RKO (cell line): ENCODE measurements at places on chromosomes 5 and 9.
A peak's percentile ranks its signal among the peaks of the same experiment; 100 is the strongest.

GRCh38 chr9:1658661-1659362, 356.3 kb upstream of the SMARCA2 start:
- no peak for DNase-seq

- peak; percentile 42 for DNase-seq
These were observed 248.6 kb upstream of the ANKRD55 start for GRCh38 chr5:56481428-56482357.

- no peak for DNase-seq
These were observed 16.6 kb upstream of the FBP2 start for GRCh38 chr9:94610181-94610606.

GRCh38 chr9:134611046-134611445, 30.6 kb upstream of the COL5A1 start:
- DNase-seq: no peak

DNA sequence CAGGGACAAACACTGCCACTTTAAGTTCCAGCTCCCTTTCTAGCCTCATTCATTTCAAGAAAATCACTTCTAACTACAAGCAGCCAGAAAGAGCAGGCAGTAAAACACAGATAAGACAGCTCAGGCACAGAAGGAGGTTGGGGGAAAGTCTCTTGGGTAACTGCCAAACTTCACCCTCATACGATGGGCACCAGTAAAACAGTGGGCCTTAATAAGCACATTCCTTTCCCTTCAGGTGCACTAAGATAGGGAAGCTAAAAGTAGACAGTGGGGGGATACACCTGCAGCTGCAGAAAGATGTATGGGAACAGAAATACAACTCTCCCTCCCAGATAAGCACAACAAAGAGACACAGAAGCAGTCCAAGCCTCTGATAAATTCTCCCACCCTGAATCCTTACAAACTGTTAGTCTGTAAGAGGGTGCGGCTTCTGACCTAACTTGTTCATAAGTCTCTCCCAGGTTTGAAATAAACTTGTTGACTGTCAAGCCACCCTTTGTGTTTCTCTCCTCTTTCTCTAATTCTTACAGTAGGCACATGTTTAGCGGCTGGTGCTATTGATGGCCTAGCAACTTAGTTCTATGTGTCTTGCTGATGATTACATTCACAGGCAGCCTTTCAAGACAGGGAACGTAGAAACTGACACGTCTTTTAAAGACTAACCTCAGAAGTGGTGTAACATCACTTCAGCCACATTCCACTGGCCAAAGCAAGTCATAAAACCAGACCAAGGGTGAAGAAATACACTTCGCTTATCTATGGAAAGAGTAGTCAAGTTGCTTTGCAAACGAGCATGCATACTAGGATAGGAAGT, 6.8 kb upstream of the CKS2 start:
- no peak for DNase-seq

GRCh38 chr9:21746550-21746949, 55.9 kb upstream of the MTAP start:
- no peak for DNase-seq

DNA sequence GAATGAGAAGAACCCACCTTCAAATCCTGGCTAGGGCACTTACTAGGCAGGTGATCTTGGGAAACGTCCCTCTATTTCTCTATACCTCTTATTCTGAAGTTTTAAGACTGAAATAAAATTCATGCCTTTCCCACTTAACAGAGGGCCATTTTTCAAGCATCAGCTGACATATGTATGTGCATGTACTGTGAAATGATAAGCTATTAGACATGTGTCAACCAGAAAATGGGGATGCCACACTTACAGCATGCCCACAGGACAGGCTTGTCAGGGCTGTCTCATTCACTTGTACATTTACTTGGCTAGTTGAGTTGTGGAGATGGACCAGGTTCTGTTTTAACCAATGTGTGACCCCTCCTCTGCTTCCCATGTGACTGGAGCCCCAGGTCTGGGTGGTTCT, 78.5 kb downstream of the C9orf152 start:
- DNase-seq: no peak

DNA sequence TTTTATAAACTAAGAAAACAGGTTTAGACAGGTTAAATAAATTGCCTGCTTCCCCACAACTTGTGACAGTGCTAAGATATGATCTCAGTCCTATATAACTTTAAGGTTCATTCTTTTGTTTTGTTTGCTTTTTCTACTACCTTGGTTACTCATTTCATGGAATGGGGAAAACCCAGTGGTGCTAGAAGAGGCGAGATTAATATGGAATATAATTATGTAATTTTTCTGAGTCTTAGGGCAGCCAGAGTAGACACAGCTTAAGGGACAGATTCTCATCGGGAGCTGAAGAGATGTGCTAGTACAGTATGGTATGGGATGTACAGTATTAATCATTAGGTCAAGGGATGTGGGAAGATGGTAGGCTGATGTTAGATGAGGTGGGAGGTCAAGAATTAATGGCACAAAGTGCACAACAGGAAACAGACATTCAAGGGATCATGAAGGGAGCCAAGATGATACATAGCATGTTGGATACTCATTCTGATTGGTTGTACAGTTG, 6.2 kb downstream of the TRIM32 start:
- DNase-seq: no peak

- peak; percentile 70 for DNase-seq
These were observed 79.8 kb downstream of the MAT2B start for GRCh38 chr5:163585206-163585605.

DNA sequence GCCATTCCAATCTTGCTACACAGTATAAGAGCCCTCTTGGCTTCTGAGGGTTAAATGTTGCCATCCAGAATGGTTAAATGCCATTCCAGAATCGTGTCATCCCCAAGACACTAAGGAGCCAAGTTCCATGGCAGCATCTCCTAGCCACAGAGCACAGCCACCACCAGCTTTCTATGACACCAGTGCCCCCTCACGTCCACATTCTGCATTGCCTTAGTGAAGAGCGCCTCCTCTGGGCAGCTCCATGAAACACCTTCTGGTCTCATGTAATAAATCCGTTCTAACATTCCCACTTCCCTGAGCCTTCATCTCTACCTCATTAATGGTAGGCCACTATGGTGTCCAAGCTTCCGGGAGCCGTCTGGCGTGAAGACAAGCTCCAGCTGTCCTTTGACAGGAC, 12.4 kb downstream of the CBY3 start:
- DNase-seq: no peak

DNA sequence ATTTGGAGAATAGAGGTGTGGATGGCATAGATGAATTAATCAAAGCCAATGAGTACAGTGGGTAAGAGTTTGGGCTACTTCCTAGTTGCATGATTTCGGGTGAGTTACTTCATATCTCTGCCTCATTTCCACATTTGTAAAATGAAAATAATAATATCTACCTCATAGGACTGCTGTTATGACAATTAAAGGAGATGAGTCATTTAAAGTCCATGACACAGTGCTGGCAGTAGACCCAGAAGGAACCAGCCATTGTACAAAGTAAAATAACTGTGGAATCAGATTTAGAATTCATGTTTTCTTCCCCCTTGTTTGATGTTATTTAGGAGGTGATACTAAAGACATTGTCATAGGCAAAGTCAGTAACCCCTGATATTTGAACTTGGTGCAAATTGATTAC, 139.5 kb upstream of the SLC27A6 start:
- DNase-seq: peak; percentile 29

DNA sequence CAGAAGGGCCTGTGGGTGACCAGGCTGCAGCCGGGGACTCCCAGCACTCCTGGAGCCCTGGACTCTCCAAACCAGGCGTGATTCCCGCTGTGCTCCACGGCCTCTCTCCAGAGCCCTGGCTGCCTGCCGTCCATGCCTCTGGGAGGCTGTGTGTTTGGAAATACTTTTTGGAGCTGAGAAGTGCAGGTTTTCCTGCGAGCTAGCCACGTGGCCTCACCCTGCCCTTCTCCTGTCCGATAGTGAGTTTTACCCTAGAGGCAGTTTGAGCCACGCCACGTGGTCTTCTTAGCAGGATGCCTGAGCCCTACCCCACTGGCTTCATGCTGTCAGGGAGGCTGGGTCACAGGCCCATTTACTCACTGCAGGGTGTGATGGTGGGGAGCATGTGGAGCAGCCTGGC, 71.3 kb downstream of the COL5A1 start:
- no peak for DNase-seq

DNA sequence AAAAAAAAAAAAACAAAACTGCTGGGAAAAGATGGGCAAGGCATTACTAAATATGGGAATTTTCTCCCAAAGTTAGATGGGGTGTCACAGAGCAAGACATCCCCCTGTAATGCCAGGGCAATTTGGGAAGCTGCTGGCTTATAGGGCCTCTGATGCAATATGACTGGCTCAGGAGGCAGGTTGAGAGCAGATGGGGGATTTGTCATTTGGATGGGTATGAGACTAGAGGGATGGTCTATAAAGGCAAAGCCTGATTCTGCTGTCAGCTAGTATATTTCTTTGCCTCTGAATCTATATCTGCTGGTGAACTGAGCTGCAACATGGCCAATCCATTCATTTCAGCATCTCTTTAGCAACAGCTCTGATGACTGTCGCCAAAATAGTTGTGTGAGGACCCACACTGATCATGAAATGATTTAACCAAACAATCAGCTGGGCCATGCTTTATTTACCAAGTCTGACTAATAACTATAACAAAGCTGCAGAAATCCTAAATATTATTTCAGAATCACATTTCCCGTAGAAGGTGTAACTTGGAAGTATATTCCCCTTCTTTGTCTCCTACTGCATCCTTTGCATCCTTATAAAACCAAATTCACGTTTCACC, 455.1 kb upstream of the ZNF608 start:
- no peak for DNase-seq

- no peak for DNase-seq
These were observed 60.7 kb downstream of the MAN2A1 start for GRCh38 chr5:109750463-109750862.

GRCh38 chr9:122193651-122194050, 33.9 kb downstream of the MORN5 start:
- no peak for DNase-seq

DNA sequence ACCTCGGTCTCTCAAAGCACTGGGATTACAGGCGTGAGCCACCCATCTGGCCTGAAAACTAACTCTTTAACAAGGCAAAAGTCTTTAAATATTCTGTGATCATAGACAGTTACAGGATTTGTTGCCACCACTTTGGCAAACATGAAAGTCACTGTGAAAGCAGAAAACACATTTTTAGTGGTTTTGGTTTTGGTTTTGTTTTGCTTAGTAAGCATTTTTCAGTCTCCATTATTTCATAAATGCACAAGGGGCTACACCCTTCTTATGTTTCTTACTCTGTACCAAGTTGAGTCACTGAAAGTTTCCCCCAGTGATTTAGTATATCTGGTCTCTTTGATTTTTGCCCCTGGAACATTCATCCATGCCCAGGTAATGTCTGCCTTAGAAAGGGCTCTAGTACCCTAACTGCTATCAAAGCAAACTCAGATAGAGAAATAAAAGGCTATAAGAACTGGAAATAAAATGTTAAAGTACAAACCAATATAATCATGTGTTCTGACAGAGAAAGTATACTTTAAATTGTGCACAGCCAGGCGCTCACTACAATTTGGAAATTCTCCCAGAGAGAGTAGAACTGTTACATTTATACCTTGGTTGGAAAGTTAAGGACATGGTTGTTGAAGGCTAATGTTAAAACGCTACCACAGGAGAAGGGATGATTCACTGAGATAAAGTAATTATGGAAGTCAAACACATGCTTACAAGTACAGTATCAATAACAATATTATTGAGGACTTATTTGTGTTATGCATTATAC, 1022.5 kb upstream of the DMAC1 start:
- no peak for DNase-seq

- no peak for DNase-seq
These were observed 79.7 kb upstream of the ICE1 start for GRCh38 chr5:5342784-5343183.

- DNase-seq: peak; percentile 73
These were observed 6.6 kb upstream of the RNF20 start for GRCh38 chr9:101527066-101527465.

DNA sequence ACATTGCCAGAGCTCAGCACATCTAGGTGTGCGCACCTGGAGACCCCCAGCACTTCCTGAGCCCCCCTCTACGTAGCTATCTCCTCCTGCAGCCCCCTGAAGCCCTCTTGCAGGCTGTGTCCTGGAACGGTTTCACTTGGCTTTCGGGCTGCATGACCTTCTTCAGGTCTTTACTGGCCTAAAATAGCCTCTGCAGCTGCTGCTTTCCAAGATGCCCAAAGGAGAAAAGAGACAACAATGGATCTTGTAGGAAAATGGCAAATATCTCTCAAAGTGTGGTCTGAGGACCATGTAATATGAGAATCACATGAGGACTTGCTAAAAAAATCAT, 6.6 kb upstream of the ERMP1 start:
- DNase-seq: no peak

GRCh38 chr5:174571662-174572397, 152.6 kb upstream of the MSX2 start:
- DNase-seq: peak; percentile 69

- DNase-seq: no peak
These were observed 596.1 kb downstream of the ELAVL2 start for GRCh38 chr9:23229890-23230317.

DNA sequence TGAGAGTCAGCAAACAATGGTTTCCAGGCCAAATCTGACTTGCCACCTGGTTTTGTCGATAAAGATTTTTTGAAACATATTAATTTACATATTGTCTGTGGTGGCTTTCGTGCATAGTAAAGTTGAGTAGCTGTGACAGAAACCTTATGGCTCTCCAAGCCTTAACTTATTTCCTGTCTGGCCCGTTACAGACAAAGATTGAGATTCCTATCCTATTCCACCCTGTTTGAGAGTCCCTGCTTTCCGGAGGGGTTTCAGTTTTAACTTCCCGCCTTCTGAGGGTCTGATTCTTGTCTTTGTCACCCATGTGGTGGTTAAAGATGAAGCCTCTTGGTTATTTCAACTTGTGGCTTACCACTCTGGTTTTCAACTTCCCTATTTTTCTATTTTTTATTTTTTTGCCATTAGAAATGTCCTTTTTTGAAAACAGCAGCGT, 11.4 kb downstream of the OTULIN start:
- DNase-seq: no peak

DNA sequence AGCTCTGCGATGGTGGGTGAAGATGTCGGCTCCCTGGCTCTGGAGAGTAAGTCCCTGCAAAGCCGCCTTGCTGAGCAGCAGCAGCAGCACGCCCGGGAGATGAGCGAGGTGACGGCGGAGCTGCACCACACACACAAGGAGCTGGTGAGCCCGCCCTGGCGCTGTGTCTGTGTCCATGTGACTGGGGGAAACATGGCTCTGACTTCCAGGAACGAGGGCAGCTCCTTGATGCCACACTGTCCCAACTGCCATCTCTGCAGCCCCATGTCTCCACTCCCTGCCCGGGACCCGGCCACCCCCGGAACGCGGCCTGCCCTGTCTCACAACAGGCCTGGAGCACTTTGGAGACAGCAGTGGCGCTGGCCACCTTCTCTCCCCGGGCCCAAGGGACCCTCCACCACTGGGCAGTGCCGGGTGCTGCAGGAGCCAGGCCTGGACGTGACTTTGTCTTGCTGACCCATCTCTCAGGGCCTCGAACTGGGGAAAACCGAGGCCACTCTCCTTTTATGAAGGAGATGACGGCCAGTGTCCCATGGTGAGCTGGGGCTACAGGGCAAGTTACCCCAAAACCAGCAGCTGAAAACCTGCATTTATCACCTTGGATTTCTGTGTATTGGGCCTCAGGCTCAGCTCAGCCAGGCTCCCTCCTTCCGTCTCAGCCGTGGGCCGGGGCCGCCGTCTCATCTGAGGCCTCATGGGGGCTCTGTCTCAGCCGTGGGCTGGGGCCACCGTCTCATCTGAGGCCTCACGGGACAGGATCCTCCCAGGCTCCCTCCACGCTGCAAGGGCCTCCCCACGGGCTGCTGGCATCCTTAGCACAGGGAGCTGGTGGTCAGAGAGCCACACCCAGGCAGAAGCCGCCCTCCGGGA, 28.6 kb downstream of the CEP72 start:
- DNase-seq: no peak
